ENCODE measurements at places on chromosomes 7 and 10.

GRCh38 chr10:86472061-86472460, 49.5 kb downstream of the WAPL start:
- DNase-seq: no peak

GRCh38 chr10:15461353-15462108, 90.4 kb upstream of the FAM171A1 start:
- no peak for DNase-seq

- DNase-seq: no peak
Measured at GRCh38 chr10:35870665-35871310, 228.7 kb upstream of the FZD8 start.

DNA sequence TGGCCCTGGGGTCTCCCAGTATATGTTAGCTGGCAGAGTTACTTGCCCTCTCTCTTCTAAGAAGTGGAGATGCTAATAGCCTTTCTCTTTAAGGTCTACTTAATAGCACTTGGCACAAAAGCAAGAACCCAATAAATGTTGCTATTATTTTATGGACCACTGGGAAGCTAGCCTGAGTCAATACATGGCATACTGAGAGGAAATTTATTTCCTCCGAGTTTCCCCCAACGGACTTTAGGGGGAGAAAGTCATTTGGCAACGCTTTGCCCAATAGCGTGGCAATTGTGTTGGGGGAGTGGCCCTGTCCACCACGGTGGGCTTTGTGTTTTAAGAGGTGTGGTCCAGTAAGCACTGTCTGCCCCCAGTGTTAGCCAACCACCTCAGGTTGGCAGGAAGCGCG, 87.4 kb upstream of the SMNDC1 start:
- DNase-seq: no peak

GRCh38 chr10:103711351-103711994, 143.9 kb downstream of the SH3PXD2A start:
- no peak for DNase-seq

- no peak for DNase-seq
Measured at GRCh38 chr10:31739146-31739545, 189.5 kb downstream of the ARHGAP12 start.

DNA sequence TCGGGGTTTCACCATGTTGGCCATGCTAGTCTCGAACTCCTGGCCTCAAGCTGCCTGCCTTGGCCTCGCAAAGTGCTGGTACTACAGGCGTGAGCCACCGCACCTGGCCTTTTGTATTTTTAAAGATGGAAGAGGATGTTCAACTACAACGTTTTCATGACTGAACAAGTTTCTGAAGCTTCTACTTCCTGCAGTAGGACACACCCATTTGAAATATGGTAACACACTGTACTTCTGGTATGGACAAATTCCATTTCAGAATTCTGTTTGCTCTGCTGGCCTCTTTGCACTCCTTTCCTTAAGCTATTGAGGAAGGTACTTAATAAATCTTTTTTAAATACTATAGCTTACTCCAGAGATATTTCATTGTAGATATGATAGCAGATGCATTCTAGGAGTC, 10.9 kb upstream of the CDK1 start:
- no peak for DNase-seq

- DNase-seq: no peak
Measured at GRCh38 chr7:76390092-76390491, 19.4 kb downstream of the SSC4D start.
